ENCODE measurements at places on chromosomes 2 and 18.

DNA sequence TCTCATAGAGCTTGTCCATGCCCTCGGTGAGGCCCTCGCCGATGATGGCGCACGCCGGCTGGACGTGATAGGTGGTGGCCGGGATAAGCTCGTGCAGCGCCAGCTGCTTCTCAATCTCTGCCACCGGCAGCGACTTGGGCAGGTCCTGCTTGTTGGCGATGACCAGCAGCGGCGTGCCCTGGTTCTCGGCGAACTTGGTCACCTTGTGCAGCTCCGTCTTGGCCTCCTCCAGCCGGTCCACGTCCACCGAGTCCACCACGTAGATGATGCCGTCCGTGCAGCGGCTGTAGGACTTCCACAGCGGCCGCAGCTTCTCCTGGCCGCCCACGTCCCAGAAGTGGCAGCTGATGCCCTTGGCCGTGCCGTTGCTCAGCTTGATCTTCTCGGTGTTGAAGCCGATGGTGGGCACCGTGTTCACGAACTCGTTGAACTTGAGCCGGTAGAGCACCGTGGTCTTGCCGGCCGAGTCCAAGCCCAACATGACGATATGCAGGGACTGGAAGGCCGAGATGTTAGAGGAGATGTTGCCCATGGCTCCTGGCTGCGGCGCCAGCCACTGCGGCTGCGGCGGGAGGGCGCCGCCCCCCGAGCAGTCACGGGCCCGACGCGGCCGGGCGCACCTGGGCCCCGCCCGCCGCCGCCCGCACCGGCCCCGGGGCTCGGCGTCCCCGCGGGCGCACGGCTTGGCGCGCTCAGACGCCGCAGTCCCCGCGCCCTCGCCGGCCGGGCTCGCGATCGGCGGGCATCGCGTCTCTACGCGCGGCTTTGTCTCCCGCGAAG is 636 bp downstream of the ARL4C start:
- no peak for DNase-seq

- no peak for DNase-seq
These were observed 89.8 kb downstream of the ZNF516 start for GRCh38 chr18:76405280-76405679.

DNA sequence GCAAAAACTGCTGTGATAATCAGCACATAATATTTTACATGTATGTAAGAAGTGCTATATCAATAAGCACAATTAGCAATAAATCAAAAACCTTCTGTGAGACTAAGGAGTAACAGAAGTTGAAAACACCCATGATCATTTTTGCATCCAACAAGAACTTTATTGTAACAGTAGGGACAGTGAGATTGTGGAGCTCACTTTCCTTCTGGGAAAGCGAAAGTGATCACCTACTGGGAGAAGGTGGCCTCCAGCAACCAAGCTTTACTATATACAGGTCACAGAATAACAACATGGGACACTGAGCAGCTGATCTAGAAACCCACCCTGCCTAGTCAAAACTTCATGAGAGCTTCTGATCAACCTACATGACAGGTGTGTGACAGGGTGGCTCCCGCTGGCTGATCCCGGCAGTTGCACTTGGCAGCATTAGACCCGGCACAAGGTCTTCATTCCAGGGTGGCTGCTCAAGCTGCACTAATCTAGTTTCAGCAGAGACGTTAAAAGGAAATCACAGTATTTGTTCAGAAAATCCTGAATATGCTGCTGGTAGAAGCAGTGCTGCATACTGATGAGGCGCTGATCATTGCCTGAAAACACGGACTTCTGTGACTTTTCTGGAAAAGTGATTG is 63.5 kb upstream of the ARL5A start:
- no peak for DNase-seq

DNA sequence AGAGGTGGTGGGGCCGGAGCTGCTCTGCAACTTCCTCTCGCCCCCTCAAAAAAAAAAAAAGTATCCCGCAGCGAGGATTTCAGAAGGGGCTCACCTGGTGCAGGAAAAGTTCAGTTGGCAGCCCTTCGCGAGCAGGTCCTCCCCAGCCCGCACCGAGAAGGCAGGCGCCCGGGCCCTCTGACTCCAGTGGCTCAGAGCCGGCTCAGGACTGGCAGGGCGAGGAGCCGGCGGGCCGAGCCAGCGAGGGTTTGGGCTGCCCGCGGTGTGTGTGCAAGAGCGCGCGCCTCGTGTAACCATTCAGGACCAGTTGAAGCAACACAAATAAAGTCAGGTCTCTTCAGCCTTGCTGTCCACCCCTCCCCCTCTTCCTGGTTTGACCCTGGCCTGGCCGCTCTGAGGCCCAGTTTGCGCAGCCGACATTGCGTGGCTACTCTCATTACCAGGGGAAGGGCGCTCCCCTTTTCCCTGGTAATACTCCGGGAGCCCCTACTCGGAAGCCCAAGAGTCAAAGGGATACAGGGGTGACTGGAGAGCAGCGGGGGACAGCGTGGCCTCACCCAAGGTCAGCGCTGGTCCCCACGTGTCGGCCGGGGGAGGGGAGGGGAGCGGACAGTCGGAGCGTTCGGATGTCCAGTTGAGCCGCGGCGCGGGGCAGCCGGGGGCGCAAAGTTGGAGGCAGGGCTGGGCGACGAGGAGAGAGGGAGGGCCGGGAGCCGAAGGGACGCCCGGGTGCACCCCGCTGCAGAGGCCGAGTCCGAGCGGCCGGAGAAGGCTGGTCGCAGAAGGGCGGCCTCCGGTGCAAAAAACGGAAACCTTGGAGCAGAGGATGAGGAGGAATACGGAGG is 12.3 kb downstream of the EN1 start:
- no peak for DNase-seq

DNA sequence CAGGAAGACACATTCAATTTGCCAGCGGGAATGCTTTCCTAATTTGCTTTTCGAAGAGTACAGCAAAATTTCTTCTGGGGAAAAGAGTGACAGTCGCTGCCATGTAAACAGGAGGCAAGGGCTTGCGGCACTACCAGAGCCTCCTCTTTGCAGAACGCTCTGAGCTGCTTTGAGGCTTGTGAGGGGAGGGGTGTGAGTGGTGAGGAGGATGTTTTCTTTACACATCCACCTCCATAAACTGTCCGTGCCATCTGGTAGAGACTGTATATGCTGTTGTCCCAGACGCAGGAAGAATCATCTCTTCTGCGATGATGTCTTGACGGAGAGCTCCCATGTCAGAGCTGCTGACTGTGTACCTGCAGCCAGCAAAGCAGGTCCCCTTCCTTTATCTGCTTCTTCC is 138.0 kb downstream of the SOCS6 start:
- DNase-seq = no peak

- DNase-seq = no peak
These were observed 170.3 kb upstream of the PXDN start for GRCh38 chr2:1914541-1915165.

GRCh38 chr2:111946294-111947114 is 48.1 kb downstream of the MERTK start:
- DNase-seq = no peak

DNA sequence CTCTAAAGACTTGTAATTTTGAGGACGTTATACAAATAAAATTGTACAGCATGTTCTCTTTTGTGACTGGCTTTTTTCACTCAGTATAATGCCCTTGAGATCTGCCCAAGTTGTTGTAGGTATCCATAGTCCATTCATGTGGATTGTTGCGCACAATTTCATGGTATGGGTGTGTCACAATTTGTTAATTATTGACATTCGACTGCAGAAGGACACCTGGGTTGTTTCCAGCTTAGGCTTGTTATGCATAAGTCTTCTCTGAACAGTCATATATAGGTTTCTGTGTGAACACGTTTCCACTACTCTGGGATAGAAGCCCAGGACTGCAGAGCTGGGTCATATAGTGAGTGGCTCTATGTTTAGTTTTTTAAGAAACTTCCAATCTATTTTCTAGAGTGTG is 800.8 kb upstream of the SALL3 start:
- DNase-seq = no peak

DNA sequence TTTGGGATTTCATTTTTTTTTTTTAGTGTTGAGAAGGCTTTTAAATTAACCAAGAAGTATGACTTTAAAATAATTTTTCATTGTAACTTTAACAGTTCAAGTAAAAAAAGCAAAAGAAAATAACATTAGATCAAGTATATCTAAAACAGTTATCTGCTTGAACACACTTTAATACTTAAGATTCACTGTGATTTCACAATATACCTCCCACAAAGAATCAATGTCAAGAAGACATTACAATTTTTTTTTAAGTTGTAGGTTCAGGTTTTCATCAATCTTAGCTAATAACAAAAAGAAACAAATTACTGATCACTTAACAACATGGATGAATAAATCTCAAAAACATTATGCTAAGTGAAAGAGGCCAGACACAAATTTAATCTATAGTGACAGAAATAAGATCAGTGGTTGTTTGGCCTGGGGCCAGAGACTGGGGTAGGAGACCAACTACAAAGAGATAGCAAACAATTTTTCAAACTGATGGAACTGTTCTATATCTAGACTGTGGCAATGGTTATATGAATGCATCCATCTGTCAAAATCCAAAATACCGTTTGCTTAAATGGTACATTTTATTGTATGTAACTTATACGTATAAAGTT is 74.8 kb upstream of the FRZB start:
- DNase-seq = no peak

DNA sequence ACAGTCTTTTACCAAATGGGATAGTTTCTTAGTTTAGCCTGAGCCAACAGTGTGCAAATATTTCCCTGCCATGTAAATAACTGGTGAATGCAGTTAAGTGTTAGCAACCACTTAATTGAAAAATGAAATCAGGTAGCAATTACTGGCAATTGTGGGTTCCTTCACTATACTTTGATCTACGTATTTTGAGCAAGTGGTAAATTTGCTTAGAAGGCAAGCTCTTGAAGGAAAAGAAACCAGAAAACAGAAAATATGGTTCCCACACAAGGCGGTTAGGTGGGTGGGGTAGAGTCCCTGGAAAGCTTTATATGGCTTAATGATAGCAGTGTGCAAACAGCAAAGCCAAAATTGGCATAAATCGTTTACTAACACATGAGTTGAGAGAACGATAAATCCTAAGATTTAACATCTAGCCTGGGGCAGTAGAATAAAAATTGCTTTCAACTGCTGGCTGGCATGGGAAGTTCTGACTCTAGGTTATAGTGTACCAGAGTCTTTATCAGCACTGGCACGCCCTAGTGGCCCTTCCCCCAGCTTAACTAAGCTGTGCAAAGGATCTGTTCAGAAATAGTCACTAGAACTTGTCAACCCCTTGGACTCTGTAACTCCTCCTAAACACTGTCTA is 17.0 kb downstream of the SLC9A2 start:
- no peak for DNase-seq

GRCh38 chr2:171763602-171764001 is 76.3 kb downstream of the DYNC1I2 start:
- DNase-seq = no peak

DNA sequence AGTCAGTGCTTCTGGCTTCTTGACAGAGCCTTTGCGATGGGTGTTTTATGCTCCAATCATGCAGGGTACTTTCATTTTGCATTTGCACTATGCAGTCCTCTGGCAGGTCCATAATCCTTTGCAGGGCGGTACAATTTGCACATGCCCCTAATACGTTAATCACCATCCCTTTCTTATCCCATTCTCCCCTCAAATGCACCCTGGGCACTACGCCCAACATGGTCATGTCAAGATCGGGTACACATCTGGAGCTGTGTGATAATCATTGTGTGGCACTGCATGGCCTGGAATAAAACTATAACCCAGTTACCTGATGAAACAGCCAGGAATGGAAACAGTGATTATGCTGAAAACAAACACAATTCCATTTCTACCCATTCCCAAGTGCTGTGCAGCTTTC is 27.7 kb downstream of the LOXHD1 start:
- no peak for DNase-seq

DNA sequence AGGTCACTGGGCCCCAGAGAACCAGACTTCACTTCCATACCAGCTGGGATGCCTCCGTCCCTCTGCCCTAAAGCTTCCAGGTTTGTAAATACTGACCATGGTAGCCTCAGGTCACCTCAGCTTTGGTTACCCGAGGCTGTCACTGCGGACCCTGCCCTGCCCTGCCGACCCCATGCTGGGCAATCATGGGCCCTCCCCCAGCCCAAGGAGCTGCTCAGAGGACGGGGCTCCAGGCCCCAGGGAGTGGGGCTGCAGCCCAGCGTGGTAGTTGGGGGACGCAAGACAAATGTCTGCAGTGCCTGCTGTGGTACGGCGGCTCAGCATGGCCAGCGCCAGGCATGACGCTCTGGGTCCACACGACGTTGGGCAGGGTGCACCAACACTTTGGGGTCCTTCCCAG is 25.3 kb downstream of the RAMP1 start:
- no peak for DNase-seq

DNA sequence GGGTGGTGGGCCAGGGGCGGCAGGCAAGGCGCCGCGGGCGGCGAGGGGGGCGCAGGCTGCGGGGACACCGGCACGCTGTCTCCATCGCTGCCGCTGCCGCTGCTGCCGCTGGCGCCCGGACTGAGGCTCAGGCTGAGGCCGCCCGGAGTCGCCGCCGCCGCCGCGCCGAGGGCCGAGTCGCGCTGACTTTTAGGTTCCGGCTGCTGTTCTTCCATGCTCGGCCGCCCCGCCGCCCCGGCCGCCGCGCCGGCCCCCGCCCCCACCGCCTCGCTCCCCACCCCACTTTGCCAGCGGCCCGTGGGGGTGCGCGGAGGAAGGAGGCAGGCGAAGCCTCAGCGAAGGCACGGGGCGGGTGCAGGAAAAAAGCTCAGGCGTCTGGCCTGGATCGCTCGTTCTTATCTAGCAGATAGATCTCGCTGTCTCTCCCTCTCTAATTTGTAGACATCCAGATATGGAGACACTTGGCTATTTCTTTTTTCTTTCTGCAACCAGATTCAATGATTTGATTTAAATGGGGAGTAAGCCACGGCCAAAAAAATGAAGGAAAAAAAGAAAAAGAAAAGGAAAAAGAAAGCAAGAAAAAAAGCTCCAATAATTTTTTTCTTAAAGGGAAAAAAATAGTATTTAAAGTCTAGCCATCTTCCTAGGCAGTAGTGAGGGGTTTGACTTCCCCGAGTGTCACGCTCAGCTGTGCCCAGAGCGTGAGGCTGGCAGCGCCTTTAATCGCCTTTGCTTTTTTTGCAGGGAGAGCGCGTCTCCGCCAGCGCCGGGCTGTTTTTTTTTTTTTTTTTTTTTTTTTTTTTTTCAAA is at the start of gene EN1:
Gene EN1 (minus strand): TSS at position 696 of the 809 bp plus-strand sequence. CDS start 481 bp downstream, at position 215.
- DNase-seq = no peak

DNA sequence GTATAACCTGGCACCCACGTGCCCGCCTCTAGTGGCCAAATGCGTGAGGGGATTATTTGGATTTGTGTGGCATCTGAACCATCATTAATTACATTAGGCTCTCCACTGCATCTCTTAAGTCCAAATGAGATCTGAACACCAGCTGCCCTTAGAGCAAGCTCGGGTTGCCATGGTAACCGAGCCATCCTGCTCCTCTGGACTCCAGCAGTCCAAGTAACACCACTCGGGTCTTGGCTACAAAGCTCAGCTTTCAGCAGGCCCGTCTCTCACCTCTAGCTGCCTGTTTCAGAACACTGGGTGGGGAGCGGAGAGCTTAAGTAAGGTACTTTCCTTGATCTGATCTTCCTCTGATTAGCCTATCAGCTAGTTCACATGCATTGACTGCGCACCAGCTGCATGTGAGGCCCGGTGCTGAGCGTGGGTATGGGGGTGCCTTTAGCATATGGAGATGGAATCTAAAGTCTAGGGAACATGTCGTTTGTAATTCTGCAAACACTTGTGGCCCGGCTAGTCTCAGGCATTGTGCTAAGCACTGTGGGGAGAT is 14.1 kb upstream of the CYS1 start:
- DNase-seq = no peak
